ENCODE measurements at places on chromosomes 3 and 15.

GRCh38 chr3:55341502-55342031 lies 145.5 kb downstream of the WNT5A start:
- DNase-seq = no peak

- no peak for DNase-seq
These were observed 38.1 kb downstream of the TRAK1 start for GRCh38 chr3:42129014-42129953.

DNA sequence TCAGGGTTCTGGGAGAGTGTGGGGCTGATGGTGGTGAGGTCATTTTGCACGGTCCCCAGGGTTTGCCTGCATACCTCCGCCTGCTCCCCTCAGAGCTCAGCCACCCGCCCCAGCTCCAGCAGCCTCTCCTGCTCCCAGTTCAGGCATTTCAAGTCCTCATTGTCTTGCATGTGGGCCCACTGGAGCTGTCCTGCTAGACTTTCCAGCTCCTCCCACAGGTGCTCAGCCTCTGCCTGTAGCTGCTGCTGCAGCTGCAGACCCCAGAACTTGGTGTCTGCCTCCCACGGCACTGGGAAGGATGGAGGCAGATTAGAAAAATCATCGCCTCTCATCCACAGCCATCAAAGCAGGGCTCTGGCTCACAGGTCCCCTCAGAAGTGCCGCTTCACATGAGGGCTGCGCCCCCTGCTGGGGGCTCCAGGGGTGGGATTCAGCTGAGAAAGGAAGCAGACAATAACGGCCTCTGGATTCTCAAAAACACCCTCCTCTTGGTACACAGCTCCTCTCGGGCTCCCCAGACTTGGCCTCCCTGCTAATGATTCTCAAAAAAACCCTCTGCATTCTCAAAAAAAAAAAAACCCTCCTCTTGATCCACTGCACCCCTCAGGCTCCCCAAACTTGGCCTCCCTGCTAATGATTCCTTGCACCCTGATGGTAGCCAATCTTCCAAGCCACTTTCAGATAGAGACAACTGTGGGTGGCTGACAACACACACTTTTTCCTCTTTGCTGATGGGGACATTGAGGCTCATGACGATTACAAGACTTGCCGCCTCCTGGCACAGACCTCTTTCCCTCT lies 89.3 kb upstream of the C2CD4B start:
- DNase-seq = peak; percentile 7

- no peak for DNase-seq
These were observed 13.8 kb upstream of the STARD5 start for GRCh38 chr15:81337713-81338157.

GRCh38 chr15:73965758-73966113 lies 26.4 kb downstream of the STOML1 start:
- DNase-seq = peak; percentile 25

DNA sequence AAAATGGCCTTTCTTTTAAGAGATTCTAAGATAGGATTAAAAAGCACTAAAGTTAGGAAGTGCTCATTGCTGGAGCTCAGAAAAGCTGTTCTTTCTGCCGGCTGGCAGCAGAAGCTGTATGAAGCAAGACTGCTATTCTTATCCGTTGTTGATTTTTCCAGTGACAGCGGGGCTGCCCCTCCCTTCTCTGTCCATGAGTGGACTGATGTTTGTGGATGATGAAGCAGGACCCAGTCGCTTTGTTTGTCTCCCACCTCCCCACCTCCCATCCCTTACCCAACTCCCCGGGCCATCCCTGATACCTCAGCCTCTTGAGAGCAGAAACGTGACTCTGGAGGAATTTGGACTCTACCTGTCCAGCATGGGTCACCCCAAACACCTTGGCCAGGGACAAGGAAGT lies 10.3 kb upstream of the MUSTN1 start:
- DNase-seq = no peak

DNA sequence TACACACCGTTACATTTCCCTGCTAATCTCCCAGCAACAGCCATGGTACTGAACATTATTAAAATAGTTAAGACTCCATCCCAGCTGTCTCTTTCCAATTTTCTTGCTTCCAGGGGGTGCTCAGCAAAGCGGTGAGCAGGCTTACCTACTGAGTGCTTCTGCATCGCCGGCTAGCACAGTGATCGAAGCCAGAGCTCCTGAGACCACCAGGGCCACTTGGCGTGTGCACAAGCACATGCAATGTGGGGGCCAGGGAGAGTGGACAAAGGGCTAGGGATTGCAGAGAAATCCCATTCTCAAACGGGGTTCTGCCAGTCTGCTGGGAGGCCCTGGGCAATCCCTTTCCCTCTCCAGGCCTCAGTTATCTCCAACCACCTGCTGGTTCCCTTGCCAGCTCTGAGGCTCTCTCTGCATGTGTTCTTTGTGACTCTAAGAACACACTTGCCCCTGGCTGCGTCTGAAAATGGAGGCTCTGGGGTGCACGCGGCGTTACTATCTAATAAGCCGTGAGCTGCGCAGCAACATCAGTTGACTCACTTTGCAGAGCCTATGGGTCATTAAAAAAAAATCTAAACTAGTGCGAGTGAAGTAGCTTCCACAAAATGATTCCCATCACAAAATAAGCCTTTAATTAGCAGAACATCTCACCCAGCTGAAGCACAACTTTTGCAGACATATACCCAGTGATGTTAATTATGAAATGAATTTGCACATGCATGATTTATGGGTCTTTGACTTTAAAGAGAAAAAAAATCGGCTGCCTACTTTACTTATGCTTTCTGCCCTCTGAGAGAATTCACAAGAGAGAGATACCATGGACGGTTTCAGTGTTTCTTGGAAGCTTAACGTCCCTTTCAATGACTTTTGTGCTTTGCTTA lies 271.5 kb downstream of the TLE3 start:
- no peak for DNase-seq

DNA sequence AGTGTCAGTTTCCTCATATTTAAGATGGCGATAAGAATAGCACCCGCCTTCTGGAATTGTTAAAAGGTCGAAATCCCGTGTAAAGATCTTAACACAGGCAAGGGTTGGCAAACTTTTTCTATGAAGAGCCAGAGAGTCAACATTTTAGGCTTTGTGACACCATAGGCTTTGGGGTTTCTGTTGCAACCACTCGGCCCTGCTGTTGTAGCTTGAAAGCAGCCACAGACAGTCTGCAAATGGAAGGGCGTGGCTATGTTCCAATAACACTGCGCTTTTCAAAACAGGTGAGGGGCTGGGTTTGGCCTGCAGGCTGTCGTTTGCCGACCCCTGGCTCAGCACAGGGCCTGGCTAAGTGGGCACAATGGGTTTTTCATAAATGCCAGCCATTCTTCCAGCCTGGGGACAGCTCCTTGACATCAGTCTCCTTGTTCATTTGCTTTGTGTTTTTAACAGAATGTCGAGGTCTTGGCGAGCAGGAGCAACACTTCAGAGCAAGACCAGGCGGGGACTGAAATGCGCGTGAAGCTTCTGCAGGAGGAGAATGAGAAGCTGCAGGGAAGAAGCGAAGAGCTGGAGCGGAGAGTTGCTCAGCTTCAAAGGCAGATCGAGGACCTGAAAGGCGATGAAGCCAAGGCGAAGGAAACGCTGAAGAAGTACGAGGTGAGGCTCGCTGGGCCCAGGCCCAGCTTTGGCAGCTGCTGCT lies 75.2 kb upstream of the MYZAP start:
- no peak for DNase-seq

DNA sequence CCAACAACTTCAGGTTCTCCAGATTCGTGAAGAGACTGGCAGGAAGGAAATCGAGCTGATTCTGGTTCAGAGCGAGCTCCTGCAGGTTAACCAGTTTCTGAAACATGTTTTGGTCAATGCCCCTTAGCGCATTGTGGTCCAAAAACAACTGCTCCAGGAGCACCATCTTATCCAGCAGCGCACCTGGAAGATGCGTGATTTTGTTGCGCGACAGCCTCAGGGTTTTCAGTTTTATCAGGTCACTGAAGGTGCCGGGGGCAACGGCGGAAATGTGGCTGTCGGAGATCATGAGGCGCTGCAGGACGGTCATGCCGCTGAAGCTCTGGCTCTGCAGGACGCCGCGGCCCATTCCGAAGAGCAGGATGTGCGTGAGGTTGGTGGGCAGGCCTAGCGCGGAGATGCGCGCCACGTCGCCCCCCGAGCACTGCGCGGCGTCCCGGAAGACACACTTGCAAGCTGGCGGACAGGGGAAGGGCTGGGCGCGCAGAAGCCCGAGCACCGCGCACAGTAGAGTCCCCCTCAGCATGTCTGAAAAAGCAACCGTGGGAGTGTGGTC lies 1.2 kb downstream of the GP5 start:
- no peak for DNase-seq

DNA sequence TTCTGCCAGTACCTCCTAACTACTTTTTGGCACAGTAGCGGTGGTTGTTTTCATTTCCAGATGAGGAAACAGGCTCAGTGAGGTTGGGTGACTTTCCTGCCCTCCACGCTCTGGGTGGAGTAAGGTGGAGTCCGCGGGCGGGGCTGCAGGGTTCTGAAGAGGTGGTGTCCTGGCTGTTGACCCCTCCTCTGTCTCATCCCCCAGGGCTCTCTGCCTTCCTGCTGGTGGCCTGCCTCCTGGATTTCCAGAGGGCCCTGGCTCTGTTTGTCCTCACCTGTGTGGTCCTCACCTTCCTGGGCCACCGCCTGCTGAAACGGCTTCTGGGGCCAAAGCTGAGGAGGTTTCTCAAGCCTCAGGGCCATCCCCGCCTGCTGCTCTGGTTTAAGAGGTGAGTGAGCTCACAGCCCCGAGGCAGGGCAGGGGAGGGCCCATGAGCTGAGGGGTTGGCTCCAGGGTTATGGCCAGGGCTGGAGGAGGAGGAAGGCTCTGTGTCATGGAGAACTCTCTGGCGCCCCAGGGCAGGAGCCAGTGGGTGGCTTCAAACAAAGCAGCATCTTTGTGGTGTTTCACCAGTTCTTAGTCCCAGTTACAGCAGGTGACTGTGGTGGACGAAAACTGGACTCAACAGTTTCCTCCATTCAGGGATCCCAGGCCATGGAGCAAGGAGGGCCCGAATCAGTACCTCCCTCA lies 10.4 kb downstream of the SLC28A1 start:
- no peak for DNase-seq

DNA sequence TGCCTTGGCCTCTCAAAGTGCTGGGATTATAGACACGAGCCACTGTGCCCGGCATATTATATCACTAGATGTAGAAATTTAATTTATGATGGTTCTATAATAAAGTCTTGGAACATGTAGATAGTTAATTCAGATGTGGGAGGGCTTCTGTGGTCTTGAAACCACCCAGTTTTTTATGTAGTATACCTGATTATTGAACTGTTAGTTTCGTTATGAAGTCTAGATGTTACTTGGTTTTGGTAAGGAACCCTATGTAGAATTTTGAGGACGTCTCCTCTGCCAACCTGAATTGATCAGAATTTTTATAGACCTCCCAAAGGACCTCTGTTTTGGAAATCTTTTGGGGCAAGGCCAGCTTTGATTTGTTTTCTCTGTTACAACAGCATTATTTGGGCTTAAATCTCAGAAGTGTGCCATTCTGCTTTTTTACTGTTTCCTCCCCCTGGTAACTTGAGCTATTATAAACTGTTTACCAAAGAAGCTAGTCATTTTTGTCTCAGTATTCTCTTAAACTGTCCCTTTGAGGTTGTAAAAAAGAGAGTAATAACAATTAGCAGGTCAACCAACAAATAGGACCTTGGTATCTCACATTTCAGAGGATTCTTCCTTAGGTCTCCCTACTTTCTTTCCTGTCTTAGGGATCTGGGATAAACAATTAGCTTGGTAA lies 20.8 kb downstream of the AKAP13 start:
- no peak for DNase-seq

GRCh38 chr3:13457593-13457992 lies 22.5 kb upstream of the HDAC11 start:
- no peak for DNase-seq

DNA sequence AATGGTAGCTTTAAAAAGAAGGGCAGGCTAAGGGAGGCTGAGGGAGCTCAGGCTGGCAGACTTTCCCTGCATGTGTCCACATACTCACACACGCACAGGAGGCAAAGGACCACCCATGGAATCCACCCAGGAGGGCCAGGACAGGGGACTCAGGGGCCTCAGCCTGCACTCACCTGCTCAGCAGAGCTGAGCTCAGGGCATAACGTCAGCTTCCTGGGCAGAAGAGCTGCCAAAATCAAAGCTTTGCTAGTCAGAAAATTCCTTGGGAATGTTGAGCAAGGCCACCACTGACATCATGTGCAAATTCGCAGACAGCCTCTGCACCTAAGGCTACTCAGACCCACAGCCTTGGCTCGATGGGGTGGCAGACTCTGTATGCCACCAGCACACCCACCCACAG lies 16.4 kb upstream of the ALAS1 start:
- no peak for DNase-seq

DNA sequence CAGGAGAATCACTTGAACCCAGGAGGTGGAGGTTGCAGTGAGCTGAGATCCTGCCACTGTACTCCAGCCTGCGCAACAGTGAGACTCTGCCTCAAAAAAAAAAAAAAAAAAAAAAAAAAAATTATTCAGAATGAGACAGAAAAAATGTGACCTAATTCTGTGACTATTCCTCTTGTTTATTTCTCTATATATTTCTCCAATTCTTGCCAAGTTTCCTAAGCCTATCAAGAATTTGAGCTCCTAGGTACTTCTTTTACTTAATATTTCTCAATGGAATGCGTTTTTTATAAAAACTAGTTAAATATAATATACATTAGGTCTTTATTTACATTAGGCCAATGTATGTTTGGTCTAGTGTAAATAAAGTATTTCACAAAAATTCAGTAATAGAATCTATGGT lies 86.8 kb downstream of the NAALADL2 start:
- no peak for DNase-seq

- DNase-seq = no peak
These were observed 49.2 kb downstream of the NEK10 start for GRCh38 chr3:27319847-27320526.

DNA sequence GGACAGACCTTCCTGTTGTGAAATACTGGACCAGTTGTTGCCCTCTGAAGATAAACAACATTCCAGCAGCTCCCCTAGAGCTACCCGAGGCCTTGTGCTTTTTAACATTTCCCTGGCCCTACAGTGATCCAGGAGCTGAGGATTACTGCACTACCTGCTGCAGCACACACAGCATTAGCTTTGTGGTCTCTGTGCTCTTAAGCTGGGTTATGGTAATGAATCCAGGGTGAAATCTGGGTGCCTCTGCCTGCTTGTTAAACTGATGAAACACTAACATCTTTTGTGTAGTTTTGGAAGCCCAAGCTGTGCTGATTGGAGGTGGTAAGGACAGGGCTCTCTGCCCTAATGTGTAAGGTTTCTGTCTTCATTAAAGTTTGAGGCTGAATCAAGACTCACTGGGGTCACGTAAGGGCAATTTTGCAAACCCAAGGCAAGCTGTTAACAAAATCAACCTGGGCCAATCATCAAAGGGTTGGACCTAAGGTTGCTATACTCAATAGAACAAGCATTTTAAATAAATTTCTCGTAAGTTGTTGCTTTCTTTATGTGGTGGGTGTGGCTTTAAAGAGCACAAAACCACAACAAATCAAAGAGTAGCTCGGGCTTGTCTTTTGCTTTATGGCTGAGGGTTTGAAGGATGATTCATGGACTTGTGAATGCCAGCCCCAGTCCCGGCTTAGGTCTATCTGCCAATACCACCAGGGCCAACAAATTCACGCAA lies 183.9 kb downstream of the TPRG1 start:
- DNase-seq = no peak

- DNase-seq = no peak
These were observed 41.1 kb downstream of the IGF1R start for GRCh38 chr15:98689431-98689861.

- no peak for DNase-seq
These were observed 1312.2 kb downstream of the SI start for GRCh38 chr3:163766112-163766511.

GRCh38 chr3:58518291-58518789 lies 18.6 kb downstream of the ACOX2 start:
- DNase-seq = no peak

GRCh38 chr3:72830452-72831223 lies 17.6 kb downstream of the SHQ1 start:
- no peak for DNase-seq
